ENCODE measurements at places on chromosomes 3 and 15. TPM values are rescaled to one million over a fixed set of nuclear protein-coding genes. Genes with fewer than 3 reads are reported as not detected.

Gene RPL15
- 2,710 TPM for total RNA-seq

Gene KNG1
- total RNA-seq, result not detected

Gene CDCP1
- total RNA-seq, result not detected

- no peak for DNase-seq
- H3K4me3 ChIP-seq, result no peak overlapping the region
- H3K4me1 ChIP-seq, result peaks cover 2% of the 10 kb centered on the region
- H3K36me3 ChIP-seq, result peaks cover 85% of the 10 kb centered on the region
- H3K27me3 ChIP-seq, result no peaks in the 10 kb centered on the region
Observed at GRCh38 chr3:31688984-31689383, 156.3 kb downstream of the STT3B start.

- H3K36me3 ChIP-seq, result peaks cover 54% of the 10 kb centered on the region
- H3K27ac ChIP-seq, result no peak overlapping the region
- no peak overlapping the region for H3K4me3 ChIP-seq
- no peaks in the 10 kb centered on the region for H3K4me1 ChIP-seq
Observed at GRCh38 chr15:44501768-44502366, 35.1 kb upstream of the EIF3J start.

DNA sequence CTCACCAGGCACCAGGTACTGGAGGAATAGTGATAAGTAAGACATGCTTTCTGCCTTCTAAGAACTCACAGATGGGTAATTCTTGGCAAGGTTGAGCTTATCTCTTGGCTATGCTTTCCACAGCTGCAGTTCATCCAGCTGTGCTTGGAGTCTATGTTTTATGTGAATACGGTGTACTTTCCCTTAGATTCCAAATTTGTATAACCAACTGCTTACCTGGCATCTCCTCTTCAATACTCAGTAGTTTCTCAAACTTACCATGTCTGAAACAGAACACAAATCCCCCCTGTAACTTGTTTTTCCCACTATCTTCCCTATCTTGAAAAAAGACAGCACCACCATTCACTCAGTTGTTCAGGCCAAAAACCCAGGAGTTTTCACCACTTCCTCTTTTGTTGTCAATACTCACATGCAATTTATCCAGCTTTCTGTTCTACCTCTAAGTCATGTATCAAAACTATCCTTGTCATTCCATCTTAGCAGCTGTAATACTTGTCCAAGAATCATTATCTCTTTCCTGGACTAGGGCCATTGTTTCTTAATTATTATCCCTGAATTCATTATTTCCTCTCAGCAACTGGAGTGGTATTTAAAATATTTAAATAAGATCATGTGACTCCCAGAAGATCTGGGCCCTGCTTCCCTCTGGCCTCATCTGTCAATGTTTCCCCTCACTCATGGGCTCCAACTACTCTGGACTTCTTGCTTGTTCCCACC is 32.6 kb downstream of the COL6A5 start:
- H3K4me3 ChIP-seq, result no peak overlapping the region
- H3K27me3 ChIP-seq, result no peaks in the 10 kb centered on the region
- DNase-seq, result no peak
- H3K36me3 ChIP-seq, result no peaks in the 10 kb centered on the region
- no peaks in the 10 kb centered on the region for H3K4me1 ChIP-seq

GRCh38 chr3:55169608-55170072 is 241.8 kb upstream of the LRTM1 start:
- DNase-seq, result no peak
- H3K36me3 ChIP-seq, result no peaks in the 10 kb centered on the region
- H3K4me3 ChIP-seq, result no peak overlapping the region
- no peak overlapping the region for H3K27ac ChIP-seq
- H3K4me1 ChIP-seq, result no peaks in the 10 kb centered on the region
- no peaks in the 10 kb centered on the region for H3K27me3 ChIP-seq

- no peaks in the 10 kb centered on the region for H3K27me3 ChIP-seq
- H3K4me1 ChIP-seq, result peaks cover 3% of the 10 kb centered on the region
- DNase-seq, result no peak
- H3K4me3 ChIP-seq, result no peak overlapping the region
Observed at GRCh38 chr3:8868996-8869395, 94.3 kb downstream of the RAD18 start.

Gene C3orf22
- not detected for total RNA-seq

GRCh38 chr15:29324746-29325145 is 55.1 kb upstream of the NSMCE3 start:
- no peaks in the 10 kb centered on the region for H3K27me3 ChIP-seq
- no peak overlapping the region for H3K27ac ChIP-seq
- peaks cover 2% of the 10 kb centered on the region for H3K36me3 ChIP-seq
- H3K4me3 ChIP-seq, result no peak overlapping the region
- DNase-seq, result no peak

DNA sequence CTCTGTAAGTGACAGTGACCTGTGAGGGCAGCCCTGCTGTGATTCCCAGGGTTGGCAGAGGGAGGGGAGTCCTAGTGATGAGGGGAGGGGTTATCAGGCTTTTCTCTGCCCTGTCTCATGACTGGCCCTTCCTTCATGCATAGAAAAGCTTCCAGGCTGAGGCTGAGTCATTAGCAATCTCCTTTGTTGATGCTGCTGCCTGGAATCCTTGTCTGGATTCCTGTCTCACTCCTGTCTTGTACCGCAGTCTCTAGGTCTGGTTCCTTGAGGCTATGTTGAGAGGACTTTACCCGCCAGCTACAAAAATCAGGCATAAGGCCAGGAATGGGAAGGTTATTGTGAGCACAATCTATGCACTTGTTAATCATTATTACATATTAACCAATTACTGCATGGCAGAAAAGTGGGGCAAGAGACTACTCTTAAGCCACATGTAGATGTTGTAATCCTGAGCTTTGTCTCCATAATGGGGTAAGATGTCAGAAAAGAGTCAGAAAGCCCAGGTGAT is 7.2 kb downstream of the KLHL6 start:
- peaks cover 50% of the 10 kb centered on the region for H3K36me3 ChIP-seq
- no peak for DNase-seq

- H3K4me3 ChIP-seq, result no peak overlapping the region
- no peaks in the 10 kb centered on the region for H3K27me3 ChIP-seq
- DNase-seq, result no peak
- H3K4me1 ChIP-seq, result no peaks in the 10 kb centered on the region
- no peak overlapping the region for H3K27ac ChIP-seq
Observed at GRCh38 chr3:135237371-135238143, 442.5 kb downstream of the EPHB1 start.

Gene CEP19
- 4.0 TPM for total RNA-seq

Gene CD47
- total RNA-seq, result 158 TPM

GRCh38 chr15:74937272-74937589 is 642 bp downstream of the COX5A start:
- no peaks in the 10 kb centered on the region for H3K27me3 ChIP-seq
- H3K4me3 ChIP-seq, result peak overlapping the region; percentile 86
- peaks cover 11% of the 10 kb centered on the region for H3K36me3 ChIP-seq
- H3K27ac ChIP-seq, result peak overlapping the region; percentile 46

- H3K27me3 ChIP-seq, result no peaks in the 10 kb centered on the region
- H3K4me1 ChIP-seq, result peaks cover 42% of the 10 kb centered on the region
- DNase-seq, result no peak
- H3K4me3 ChIP-seq, result no peak overlapping the region
- peak overlapping the region; percentile 20 for H3K27ac ChIP-seq
- no peaks in the 10 kb centered on the region for H3K36me3 ChIP-seq
Observed at GRCh38 chr15:90860450-90860849, 7.9 kb upstream of the FURIN start.

- no peaks in the 10 kb centered on the region for H3K36me3 ChIP-seq
- peaks cover 35% of the 10 kb centered on the region for H3K27me3 ChIP-seq
- peaks cover 15% of the 10 kb centered on the region for H3K4me1 ChIP-seq
- DNase-seq, result peak; percentile 57
- H3K27ac ChIP-seq, result peak within 1 kb of the TSS; percentile 78
- H3K4me3 ChIP-seq, result peak within 1 kb of the TSS; percentile 90
Observed at GRCh38 chr3:24494618-24495325, at the start of gene THRB. Gene THRB, minus strand, starts transcription at chr3:24494850.

Gene LRRC31
- not detected for total RNA-seq

DNA sequence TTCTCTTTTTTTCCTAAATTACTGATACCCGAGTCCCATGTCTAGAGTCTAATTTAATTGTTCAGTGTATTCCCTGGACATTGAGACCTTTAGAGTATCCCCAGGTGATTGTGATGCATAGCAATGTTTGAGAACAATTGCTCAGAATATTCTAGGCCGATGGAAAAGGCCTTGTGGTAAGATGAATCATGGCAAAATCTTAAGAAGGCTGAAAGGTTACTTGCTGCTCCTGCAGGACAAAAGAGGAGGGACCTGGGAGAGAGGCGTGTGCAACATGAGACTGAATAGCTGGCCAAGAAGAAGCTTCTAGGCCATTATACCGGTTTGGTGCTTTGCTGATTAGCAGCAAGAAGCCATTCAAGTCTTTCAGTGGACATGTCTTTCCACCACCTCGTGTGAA is 256.6 kb downstream of the ROBO2 start:
- no peaks in the 10 kb centered on the region for H3K36me3 ChIP-seq
- no peaks in the 10 kb centered on the region for H3K27me3 ChIP-seq
- H3K27ac ChIP-seq, result no peak overlapping the region
- no peaks in the 10 kb centered on the region for H3K4me1 ChIP-seq
- DNase-seq, result no peak
- H3K4me3 ChIP-seq, result no peak overlapping the region

- H3K27me3 ChIP-seq, result peaks cover 8% of the 10 kb centered on the region
- no peaks in the 10 kb centered on the region for H3K4me1 ChIP-seq
- H3K4me3 ChIP-seq, result no peak overlapping the region
- no peak for DNase-seq
- H3K36me3 ChIP-seq, result no peaks in the 10 kb centered on the region
Observed at GRCh38 chr3:30084316-30084715, 522.1 kb upstream of the TGFBR2 start.

Gene RETNLB
- not detected for total RNA-seq

- no peak overlapping the region for H3K27ac ChIP-seq
- peaks cover 44% of the 10 kb centered on the region for H3K4me1 ChIP-seq
- peaks cover 69% of the 10 kb centered on the region for H3K36me3 ChIP-seq
- H3K27me3 ChIP-seq, result no peaks in the 10 kb centered on the region
- no peak overlapping the region for H3K4me3 ChIP-seq
Observed at GRCh38 chr3:196075013-196075412, 6.9 kb downstream of the TFRC start.

DNA sequence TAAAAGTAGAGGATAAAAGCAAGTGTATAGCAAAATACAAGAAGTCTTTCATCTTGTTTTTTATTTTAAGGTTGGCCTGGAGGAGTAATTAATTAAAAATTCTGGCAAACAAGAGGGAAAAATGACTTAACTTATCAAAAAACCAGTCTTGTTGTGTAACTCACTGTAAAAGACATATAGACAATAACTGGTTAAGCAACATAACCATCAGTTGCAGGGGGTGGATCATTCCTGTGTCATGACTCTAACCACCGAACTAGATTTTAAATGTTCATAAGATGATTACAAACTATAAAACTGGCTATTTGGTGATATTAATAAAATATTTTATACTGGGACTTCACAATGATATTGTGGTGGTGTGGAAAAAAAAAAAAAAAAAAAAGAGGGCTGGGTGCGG is 130.6 kb downstream of the STAG1 start:
- no peak overlapping the region for H3K4me3 ChIP-seq
- peaks cover 48% of the 10 kb centered on the region for H3K36me3 ChIP-seq
- no peak overlapping the region for H3K27ac ChIP-seq
- DNase-seq, result no peak
- H3K27me3 ChIP-seq, result no peaks in the 10 kb centered on the region

GRCh38 chr15:27410996-27411605 is 440.1 kb downstream of the GABRG3 start:
- no peaks in the 10 kb centered on the region for H3K27me3 ChIP-seq
- no peaks in the 10 kb centered on the region for H3K36me3 ChIP-seq
- no peak overlapping the region for H3K27ac ChIP-seq
- no peak for DNase-seq

DNA sequence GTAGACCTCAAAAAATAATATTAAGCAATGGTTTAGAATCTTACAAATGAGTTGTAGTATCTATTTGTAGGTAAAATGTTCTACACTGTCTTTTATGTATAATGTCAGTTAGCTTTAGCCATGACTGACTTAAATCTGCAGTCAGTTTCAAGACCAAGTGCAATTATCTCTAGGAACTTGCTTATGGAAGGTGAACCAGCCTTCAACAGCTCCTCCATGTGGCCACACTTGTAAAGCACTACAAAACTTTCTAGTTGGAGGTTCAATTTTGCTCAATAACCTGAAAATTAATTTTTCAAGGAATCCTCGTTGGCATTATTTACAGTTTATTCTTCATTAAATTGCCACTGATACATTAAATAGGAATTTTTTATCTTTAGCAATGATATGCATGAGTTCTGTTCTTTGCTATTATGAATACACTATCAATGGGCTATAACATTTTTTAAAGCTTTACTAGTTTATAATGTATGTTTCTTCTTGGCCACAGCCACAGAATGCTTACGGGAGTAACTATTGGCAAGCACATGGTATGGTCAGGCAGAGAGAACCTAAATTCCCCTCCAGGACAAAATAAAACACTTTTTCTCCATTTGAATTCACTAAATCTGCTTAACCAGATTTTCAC is 315.3 kb upstream of the UBE2E2 start:
- H3K27me3 ChIP-seq, result peaks cover 19% of the 10 kb centered on the region
- no peak overlapping the region for H3K27ac ChIP-seq
- no peak overlapping the region for H3K4me3 ChIP-seq

DNA sequence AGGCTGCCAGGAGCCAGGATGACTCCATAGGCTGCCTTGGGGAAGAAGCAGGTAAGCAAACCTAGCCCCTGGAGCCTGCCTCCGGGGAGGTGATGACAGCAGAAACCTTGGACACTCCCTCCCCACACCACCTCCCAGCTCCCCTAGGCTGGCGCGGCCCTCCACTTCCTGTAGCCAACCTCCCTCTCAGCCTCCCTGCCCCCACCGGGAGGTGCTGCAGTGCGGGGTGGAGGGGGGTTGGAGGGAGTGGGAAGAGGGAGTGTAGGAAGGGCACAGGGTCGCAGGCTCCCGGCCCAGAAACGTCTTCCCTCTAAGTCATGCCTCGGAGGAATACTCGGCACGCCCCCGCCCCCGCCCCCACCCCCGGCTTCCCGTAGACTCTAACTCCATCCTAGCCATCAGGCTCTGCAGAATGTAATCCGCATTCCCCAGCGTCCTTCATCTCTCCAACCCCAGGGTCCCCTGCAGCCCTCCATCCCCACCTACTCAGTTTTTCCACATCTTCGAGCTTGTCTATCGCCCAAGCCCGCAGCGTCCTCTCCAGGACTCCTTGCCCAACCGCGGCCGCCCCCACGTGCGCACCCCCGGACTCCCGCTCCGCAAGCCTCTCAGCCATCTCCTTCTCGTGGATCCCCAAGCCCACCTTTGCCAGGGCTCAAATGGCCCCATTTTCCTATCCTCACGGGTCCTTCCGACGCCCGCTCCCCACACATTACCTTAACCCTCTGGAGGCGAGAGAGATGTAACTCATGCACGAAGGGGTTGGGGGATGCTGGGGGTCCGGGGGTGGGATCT is 528 bp downstream of the LPCAT4 start:
- peaks cover 24% of the 10 kb centered on the region for H3K36me3 ChIP-seq
- H3K4me3 ChIP-seq, result peak overlapping the region; percentile 94
- H3K27ac ChIP-seq, result peak overlapping the region; percentile 72
- peak; percentile 27 for DNase-seq

Measured in activated B cell treated with CpG ODN at 0.5 μM for 24 hours (primary cell).